ENCODE measurements at places on chromosomes 2 and 18. TPM values are rescaled to one million over a fixed set of nuclear protein-coding genes. Genes with fewer than 3 reads are reported as not detected.

The CCDC142 gene
- 28.3 TPM for total RNA-seq

The XIRP2 gene
- total RNA-seq, result not detected

The ASB18 gene
- total RNA-seq, result not detected

The FBXO36 gene
- 6.9 TPM for total RNA-seq

The PSMA8 gene
- total RNA-seq, result 0.12 TPM

The CNDP1 gene
- total RNA-seq, result 0.15 TPM

DNA sequence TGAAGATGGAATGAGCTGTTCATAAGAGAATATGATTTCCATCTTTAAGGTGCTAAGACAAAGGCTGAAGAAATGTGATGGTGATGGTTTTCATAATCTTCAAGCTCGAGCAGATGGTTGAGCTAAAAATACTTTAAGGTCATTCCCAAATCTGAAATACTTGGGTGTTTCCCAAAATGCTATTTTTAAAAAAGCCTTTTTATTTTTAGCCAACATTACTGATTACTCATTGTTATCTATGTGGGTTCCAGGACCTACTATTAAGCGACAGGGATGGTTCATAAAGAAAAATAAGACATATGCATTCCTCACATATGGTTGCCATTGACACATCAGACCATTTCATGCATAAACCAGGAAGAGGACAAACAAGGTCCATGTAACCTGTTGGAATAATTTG is 298.5 kb downstream of the PLCL1 start:
- DNase-seq, result no peak

- DNase-seq, result no peak
Measured at GRCh38 chr2:136434251-136434715, 316.3 kb upstream of the CXCR4 start.

DNA sequence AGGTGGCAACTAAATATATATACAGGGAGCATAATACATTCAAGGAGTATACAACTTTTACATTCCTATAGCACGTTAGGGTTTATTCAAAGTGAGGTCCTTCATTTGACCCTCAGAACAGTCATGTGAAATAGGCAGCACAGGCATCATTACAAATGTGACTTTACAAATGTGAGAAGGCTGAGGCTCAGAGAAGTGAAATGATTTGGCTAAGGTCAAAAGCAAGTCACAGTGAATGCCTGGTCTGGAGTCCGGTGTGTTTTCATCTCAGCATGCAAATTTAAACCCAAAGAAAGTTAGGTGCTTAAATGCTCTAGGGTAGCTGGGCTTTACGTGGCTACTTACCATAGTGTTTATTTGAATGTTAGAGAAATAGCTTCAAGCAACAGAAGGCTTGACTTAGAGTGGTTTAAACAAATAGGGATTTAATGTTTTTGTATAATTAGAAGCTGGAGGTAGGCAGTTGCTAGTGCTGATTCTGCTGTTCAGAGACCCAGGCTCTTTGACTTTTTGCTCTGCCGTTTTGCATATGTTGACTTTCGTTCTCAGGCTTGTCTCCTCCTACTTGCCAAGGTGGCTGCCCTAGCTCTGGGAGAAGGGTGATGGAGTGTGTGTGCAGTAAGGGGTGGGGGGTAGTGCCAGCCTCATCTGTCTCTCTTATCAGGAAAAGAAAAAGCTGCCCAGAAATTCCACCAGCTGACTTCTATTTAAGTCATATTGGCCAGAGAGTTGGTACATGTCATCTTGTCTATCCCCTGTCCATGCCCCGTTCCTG is 89.2 kb downstream of the PLCL1 start:
- DNase-seq, result no peak

GRCh38 chr18:41038071-41038470 is 917.0 kb upstream of the PIK3C3 start:
- no peak for DNase-seq

- no peak for DNase-seq
Measured at GRCh38 chr2:234887195-234887594, 64.6 kb upstream of the SH3BP4 start.

- no peak for DNase-seq
Measured at GRCh38 chr2:10271946-10272345, 30.8 kb upstream of the HPCAL1 start.

DNA sequence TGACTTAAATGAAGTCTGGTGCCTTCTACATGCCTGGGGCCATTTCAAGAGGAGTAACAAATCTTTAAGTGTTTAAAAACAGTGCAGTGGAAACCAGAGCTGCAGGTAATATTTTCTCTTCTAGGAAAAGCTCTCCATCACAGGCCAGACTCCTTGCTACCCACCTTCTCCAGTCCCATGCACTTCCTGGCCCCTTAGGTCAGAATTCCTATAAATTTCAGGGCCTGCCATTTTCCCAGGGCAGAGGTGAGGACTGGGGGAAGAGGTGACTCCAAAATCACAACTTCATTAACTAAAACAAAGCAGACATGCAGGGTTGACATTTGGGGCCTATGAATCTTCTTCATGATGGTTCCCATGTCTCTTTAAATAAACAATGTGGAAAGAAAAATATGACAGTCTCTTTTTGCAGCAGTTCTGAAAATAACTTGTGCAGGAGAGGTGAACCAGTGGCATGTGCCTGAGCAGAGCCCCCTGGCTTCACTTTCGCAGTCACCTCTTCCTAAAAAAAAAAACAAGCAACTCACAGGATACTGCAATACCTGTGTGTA is 63.7 kb upstream of the TANC1 start:
- DNase-seq, result no peak

DNA sequence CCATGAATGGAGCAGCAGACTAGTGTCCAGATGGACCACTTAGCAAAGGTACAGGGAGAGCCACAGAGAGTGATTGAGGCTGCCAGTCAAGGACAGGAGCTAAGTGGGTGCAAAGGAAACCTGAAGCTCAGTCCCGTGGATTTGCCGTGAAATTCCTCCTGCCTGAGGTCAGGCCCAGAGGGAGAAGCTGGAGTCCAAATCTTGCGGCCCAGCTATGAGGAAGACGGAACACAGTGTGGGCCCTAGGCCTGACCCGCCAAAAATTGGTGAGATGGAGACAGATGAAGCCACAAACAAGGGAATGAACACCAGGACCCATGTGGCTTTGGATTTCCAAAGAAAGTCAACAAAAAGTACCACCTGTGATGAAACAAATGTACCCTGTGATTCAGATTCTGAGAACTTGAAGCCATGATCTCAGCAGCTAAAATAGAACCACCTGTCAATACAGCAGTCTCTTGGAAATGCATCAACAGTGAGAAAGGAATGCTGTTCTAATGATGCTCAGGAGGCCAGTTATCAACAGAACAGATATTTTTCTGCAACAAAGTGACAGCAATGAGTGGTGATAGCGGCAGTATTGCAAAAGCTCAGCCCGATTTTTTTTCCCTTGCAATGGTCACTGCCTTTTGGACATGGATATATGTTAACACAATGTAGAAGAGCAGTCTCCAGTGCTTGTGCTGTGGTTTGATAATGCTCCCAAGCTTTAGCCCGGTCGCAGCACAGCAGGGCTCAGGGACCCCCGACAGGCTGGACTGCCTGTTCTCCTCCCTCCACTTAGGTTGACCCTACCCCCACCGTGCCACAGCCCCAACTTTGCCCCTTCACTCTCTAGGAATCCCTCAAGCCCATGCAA is 10.7 kb downstream of the COL6A3 start:
- no peak for DNase-seq

DNA sequence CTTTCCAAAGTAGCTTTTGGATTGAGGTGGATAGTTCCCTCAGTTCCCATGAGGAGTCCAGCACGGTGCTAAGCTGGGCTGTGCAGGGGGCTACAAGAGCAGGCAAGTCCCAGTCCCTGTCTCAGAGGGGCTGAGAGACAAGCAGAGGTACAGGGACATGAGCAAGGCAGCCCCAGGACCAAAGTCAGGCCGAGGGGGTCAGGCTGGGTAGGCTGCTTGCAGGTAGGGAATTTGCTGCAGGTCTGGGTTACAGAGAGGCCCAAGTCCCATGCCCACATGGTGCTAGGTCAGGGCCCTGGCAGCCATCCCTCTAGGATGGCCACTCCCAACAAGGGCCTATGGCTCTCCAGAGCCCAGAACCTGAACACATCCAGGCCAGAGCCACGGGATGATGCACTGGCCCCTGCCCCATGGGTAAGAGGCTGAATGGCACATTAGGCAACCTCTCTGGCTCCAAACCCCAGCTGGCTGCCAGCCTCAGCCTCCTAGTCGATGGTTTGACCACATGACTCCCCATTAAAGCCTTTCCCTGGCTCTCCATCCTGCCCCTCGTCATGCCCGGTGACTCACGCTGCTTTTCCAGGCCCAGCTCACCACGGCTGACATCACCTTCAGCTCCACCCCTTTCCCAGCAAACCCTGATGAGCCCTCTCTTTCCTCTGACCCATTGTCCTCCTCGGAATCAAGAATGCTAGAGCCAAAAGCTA is 83.7 kb downstream of the SDC1 start:
- DNase-seq, result no peak
